Gastroesophageal sphincter (tissue), 4 donors: ENCODE measurements at places on chromosomes 1 and 21.

DNA sequence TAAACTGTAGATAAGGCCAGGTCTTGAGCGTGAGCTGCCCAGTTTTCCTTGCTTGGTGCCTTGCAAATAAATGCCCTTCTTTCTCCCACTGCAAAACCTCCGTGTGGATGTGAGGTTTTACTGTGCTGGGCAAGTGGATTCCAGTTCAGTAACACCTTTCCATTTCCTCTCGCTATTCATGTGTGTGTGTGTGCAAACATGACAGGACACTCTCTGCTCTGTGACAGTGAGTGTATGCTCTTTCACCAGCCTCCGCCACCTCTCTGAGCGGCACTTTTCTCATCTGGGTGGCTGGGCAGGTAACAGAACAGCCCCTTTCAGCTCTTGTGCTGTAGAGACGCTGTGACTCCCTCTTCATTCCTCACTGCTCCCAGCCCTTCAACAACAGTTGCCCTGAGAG, 23.9 kb downstream of the CNIH3 start:
- no peak for ATAC-seq

DNA sequence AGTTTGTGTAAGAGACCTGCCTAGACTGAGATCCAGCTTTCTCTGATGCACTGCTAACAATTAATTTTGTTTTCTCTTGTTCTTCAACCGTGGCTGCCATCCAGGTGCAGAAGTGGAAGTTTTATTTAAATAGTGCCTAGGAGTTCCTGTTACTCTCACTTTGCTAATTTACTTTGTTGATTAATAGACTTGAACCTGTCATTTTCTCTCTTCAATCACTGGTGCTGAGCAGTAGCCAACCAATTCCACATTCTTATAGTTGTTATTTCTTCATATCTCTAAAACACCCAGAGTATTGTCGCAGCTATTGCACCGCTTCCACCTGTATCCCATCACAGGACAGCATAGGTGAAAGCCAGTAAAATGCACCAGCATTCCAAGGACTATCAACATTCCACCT, 157.2 kb downstream of the PDE4B start:
- no peak for ATAC-seq

DNA sequence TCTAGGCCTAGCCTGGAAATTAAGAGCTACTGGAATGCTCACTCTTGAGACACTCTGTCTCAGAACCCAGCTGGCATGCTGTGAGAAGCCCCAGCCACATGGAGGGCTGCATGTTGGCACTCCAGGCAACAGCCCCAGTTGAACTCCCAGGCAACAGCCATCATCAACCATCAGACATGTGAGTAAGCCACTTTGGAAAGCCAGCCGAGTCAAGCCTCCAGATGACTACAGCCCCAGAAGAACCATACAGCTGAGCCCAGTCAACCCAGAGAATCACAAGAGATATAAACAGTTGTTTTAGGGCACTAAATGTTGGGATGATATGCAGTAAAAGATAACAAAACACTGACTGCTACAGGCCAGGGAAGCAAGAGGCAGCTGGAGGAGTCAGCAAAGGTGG, 17.7 kb upstream of the MAN1C1 start:
- no peak for ATAC-seq

DNA sequence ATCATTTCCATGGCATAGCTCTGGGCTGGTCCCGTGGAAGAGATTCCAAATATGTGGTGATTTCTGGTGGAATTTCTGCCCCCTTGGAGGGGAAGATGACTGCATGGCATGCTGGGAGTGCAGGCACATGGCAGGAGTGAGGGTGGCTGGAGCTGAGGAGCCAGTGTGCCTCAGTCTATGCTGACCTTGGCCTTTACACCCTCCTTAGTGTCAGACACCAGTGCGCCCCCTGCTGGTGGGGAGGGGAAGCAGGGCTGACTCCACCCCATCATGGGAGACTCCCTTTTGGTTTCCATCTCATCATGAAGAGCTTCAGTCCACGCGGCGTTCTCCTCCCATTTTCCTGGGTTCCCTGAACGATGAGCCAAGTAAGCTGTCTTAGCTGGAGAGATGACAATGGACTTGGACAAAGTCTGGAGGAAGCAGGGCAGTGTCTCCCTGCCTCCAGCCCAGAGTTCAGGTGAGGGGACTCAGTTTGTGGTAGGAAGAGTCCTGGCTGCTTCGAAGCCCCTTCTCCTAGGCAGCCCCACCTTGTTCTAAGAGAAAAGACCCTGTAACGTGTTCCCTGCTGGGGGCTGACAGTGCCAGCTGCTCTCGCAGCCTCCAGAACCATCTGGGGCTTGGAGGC, 10.3 kb downstream of the ALX3 start:
- ATAC-seq, result no peak

DNA sequence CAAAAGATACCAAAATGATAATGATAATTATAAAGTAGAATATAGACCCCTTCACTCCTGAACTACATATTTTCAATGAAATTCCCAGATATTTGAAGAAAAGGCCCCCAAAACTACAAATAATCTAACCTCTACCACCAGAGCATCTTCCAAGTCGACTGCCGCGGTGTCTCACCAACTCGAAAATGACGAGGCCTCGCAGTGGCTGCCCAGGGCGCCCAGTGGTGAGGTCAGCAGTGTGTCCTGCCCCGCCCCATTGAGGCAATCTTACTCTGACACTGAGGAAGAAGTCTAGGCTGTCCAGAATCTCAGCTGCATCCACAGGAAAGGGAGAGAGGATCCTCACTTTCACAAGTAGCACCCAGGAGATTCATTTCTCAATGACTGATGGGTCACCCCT, 5.2 kb downstream of the DUSP10 start:
- no peak for ATAC-seq

DNA sequence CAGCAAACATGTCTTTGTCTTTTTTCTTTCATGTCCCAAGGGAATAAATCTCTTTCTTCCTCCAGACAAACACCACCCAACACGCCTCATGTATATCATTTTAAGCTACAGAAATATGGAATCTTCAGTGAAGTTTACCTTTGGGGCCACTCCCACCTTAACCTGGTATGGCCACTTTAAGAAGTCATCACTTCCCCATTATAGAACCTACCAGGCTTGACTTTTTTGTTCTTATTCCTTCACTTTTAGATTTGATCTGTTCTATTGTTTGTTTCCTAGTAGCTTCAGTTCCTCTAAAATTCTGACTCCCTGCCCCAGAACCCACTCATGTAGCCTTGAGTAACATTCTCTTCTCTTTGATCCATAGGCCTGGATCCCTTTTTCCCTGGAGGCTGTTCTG, 226.3 kb downstream of the HLX start:
- ATAC-seq, result no peak

DNA sequence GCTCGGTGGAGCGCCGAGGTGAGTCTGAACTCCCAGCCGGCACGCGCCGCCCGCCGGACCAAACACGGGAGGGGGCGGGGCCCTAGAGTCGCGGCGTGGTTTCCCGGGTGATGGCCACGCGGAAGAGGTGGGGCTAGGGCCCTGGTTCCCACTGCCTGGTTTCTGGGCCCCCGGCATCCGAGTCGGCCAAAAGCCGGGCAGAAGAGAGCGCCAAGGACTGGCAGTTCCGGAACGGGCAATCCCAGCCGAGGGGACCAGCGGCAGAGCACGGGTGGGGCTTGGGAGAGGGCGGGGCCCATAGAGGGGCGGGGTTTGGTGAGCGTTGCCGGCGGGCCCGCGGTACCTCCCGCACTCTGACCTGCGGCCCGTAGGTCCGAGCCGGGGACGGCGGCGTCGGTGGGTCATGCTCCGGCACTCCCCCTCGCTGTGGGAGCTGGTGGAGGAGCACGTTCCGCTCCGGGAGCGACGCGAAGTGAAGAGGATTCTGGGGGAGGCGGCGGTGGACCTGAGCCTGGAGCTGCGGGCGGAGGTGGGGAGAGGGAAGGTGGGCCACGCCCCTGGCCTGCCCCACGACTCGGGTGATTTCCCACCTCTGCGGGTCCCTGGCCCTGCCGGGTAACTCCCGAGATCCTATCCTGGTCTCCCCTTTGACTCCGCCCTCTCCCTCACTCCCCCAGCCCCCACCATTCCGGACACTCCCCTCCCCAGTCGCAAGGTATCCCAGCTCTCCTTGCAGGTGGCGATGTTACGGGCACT, at the start of gene CCDC24:
Gene CCDC24 (plus strand): TSS at position 124 of the 756 bp plus-strand sequence. CDS start 280 bp downstream, at position 404.
- peak; percentile 91 for ATAC-seq

DNA sequence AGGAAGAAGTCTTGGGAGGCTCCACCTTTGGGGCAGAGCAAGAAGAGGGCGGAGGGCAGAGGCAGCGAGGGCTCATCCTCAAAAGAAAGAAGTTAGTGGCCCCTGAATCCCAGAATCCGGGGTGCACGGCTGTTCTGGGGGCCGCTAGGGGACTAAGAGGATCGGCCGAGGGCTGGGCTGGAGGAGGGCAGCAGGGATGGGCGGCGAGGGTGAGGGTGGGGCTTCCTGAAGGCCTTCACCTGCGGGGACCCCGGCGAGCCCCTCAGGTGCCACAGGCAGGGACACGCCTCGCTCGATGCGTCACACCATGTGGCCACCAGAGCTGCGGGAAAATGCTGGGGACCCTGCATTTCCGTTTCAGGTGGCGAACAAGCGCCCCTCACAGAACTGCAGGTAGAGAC, 23.9 kb downstream of the COL6A1 start:
- no peak for ATAC-seq
